ENCODE measurements at places on chromosomes 3 and 15.
A peak's percentile ranks its signal among the peaks of the same experiment; 100 is the strongest.

GRCh38 chr3:7913283-7913682 is 588.3 kb upstream of the LMCD1 start:
- no peak for DNase-seq

- DNase-seq: no peak
Observed at GRCh38 chr3:16240229-16241023, 24.3 kb downstream of the DPH3 start.

GRCh38 chr3:139538733-139539132 is 809 bp downstream of the RBP1 start:
- no peak for DNase-seq

DNA sequence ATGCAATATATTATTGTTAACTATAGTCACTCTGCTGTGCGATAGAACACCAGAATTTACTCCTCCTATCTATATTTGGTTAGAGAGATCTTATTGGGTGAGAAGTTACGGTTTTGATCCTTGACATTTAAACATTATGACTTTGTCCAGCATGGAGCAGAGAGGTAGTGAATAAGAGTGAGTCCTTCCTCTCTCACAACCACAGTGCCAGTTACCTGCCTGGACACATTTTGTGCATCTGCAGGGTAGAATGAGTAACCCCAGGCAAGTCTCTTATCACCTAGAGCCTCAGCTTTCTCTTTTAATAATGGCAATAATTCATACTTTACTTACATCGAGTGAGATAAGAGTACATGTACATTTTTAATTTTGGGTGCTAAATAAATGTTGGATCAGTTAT is 24.1 kb downstream of the KAT2B start:
- DNase-seq: no peak

- DNase-seq: no peak
Observed at GRCh38 chr3:99902091-99902490, 84.4 kb downstream of the CMSS1 start.

GRCh38 chr3:151859233-151859673 is 14.2 kb upstream of the SUCNR1 start:
- no peak for DNase-seq

- no peak for DNase-seq
Observed at GRCh38 chr15:96336596-96337364, 6.3 kb downstream of the NR2F2 start.

- DNase-seq: peak; percentile 0
Observed at GRCh38 chr15:34616613-34617012, 33.2 kb upstream of the GOLGA8B start.

DNA sequence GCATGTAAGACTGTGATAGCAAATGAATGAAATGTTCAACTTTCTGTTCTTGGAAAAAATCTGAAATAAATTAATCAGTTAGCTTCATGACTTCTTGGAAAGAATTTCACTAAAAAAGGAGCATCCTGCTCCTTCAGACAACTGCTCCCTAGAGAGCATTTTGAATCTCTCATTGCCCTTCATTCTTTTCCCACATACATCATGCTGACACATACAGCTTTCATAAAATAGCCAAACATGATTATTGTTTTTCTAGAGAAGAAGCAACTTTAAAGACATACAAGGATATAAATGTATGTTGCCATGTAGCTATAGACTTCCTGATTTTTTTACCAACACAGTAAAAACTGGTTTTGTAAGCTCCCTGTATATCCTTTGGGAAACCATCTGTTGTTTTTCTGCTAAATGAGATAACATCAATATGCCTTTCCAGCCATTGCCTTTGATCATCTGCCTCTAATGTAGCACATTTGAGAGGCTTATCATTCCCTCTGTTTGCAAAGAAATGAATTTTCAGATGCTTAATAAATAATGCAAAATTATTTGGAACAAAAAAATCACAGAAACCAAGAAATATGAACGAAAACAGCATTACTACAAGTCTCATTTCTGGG is 248.2 kb upstream of the GPR149 start:
- DNase-seq: no peak

DNA sequence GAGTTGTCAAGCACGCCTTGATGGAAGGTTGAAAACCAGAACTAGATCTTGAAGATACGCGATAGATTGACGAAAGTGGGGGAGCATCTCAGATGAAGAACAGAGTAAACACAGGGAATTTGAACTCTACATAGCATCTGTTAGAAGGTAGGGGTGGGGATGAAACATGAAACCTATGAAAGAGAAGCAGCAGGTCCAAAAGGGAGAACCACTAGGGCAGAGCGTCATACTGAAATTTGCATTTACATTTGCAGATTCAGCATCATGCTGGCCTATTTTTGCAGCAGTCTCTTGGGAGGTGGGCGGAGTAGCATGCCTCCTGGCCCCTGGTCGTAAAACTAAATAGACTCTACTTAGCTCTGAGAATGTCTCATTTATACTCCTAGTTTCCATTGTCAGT is 46.1 kb upstream of the RASGRP1 start:
- no peak for DNase-seq

All from HuH-7 (cell line).